ENCODE measurements at places on chromosomes 7 and 10.

- DNase-seq = no peak
Measured at GRCh38 chr7:131527456-131527855, 29.0 kb downstream of the PODXL start.

DNA sequence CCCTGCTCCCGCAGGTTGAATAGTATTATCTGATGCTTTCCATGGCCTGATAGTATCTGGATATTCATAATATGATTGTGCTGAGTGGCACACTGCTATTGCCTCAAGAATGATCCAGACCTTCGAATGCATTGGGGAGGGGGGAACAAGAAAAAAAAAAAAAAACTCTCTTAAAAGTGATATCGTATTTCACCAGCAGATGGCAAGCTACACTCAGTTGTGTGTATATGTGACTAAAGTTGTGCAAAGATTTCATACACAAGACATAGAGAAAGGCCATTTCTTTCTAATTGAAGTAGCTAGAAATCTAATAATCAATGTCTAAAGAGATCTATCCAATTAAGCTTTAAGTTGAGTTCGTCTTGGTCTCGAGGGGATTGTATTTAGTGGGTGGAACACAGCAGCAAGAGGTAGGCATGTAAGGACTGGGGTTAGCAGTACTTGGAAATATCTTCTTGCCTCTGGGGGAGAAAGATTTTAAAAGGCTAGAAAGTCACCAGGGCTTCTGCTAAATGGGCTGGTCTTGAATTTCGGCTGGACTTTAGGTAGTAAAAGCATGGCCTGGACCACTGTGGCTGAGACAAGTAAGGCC lies 15.3 kb downstream of the SFRP4 start:
- DNase-seq = no peak

DNA sequence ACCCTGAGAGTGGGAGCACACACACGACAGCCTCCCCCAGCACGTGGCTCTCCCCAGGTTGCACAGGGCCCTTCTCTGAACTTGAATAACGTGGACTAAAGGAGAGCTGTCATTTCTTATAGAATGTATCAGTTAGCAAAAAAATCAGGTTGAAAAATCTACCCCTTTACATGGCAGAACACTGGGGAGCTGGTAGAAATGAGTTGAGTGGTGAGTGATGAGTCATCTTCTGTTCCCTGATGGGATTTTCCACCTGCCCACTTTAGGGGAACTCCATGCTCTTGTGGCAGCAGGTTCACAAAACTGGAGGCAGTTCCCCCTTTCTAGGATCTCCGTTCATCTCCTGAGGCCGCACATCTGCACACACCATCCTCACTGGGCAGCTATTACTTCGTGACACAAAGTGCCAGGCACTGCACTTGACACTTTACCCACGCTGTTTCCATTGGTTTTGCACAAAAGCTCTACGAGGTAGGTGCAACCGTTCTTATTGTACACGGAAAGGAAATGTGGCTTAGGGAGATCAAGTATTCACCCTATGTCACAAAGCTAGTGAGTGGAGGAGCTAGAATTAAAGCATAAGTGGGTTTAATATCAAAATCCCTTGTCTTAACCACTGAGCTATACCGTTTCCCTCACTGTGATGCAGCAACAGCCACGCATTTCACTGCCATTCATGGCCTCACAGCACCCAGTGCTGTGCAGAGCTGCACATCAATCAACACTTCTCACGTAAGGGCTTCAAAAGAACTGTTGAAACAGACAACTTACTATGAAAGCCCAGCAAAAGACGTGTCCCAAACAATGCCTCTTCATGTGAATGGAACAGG lies 80.2 kb downstream of the RNF216 start:
- no peak for DNase-seq

- DNase-seq = no peak
Measured at GRCh38 chr10:4066581-4067390, 281.8 kb upstream of the KLF6 start.

DNA sequence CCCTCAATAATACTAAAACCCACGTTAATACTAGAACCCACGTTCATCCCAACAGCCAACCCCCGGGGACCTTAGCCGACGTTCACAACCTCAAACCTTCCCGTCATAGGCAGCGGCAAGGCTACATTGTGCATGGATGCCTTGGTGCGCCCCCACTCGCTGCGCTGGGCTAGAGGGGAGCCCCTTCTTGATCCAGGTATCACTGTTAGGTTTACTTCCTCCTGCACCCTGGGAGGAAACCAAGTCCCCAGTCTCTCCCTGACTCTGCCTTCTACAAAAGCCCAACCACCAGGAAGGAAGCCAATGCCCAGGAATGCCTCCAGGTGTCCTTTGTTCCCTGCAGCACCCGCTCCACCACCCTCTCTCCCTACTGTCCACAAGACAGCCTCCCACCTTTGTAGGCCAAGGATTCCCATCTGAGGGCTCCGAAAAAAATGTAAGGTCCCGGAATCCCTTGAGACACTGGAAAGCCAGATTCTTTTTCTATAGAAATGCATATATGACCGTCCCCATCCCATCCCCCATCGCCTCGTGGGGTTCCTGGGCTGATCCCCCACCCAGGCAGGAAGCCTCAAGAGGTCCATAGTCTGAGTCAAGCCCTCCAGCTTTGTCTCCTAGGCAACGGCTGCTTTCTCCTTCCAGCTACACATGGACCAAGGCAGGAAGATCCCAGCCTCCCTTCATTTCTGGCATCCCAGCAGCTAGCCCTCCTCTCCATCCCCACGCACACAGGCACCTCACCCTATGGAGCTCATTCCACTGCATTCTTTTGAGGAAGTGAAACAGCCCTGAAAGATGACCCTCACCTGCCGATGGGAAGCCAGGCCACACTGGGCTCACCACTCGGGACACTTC lies 25.2 kb downstream of the CTBP2 start:
- no peak for DNase-seq

GRCh38 chr10:43054593-43054992 lies 22.3 kb upstream of the RET start:
- peak; percentile 21 for DNase-seq

DNA sequence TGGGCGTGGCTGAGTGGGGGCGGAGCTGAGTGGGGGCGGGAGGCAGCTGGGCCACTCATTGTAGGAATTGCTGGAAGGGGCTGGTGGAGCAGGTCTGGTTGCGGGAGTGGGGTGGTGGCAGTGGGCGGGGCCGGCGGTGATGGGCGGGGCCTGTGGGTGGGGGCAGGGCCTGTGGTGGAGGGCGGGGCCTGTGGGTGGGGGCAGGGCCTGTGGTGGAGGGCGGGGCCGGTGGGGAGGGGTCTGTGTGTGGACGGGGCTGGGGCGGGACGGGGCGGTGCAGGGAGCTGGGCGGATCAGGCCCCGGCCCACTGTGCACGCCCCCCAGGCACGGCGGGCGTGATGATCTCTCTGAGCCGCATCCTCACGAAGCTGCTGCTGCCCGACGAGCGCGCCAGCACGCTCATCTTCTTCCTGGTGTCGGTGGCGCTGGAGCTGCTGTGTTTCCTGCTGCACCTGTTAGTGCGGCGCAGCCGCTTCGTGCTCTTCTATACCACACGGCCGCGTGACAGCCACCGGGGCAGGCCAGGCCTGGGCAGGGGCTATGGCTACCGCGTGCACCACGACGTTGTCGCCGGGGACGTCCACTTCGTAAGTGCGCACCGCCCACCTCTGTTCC lies 14.0 kb downstream of the SLC29A4 start:
- no peak for DNase-seq

DNA sequence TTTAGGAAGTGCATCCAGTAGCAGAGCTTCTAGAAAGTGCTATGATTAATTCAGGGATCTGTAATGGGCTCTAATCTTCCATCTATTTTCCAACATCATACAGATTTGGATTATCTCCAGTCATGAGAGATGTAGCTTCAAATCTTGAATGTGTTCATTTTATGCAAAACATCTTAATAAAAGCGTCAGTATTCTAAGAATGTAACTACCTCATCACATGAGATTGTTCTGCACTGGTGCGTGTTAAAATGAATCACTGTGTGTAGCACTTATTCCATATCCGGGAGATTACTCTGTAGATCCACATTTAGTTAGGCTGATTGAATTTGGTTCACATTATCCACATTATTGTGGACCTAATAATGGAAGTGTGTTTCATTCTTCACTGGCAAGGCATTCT lies 344.9 kb upstream of the CHRM2 start:
- no peak for DNase-seq

- DNase-seq = no peak
Measured at GRCh38 chr7:47411281-47411869, 170.5 kb downstream of the TNS3 start.

DNA sequence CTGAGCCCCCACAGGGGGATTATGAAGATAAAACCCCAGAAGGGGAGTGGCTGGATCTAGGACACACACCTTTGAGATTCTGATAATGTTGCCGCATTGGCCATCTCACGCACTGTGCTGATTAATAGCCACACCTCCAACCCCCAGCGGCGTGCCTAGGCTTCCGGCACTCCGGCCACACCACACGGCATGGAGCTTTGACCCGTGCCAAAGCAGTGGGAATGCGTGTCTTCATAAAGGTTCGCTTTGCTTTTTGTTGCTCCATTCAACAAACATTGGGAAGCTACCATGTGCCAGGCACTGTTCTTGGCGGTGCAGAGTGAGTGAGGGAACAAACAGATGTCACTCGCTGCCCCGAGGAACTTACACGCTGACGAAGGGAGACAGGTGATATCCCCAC lies 117.6 kb downstream of the TCERG1L start:
- DNase-seq = no peak

DNA sequence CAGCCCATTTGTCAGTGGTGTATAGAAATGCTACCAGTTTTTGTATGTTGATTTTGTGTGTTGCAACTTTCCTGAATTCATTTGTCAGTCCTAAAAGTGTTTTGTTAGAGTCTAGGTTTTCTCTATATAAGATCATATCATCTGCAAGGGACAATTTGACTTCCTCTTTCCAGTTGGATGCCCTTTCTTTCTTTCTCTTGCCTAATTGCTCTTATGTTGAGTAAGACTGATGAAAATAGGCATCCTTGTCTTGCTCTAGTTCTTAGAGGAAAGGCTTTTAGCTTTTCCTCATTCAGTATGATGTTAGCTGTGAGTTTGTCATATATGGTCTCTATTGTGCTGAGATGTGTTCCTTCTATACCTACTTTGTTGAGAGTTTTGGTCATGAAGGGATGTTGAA lies 161.7 kb upstream of the TPK1 start:
- no peak for DNase-seq

DNA sequence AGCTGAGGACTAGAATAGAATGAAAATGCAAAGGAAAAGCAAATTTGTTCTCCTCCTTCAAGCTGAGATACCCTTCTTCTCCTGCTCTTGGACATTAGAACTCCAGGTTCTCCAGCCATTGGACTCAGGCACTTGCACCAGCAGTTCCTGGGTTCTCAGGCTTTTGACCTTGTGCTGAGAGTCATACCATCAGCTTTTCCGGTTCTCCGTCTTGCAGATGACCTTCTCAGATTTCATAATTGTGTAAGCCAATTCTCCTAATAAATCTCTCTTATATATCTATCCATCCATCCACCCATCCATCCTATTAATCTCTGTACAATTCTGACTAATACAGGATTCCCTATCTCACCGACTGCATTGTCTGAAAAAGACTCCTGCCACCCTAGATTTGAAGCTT lies 108.3 kb downstream of the AHR start:
- DNase-seq = no peak

DNA sequence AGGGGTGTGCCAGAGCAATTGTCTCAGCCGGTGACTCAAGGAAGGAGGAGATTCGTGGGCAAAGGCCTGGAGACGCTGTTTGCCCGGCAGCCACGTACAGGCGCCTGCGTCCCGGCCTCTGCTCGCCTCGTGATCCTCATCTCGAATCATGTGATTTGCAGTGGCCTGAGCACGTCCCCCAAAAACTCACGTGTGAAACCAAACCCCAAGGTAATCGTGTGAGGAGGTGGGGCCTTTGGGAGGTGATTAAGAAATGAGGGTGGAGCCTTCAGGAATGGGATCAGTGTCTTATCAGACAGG lies 226.8 kb downstream of the TCERG1L start:
- DNase-seq = no peak

DNA sequence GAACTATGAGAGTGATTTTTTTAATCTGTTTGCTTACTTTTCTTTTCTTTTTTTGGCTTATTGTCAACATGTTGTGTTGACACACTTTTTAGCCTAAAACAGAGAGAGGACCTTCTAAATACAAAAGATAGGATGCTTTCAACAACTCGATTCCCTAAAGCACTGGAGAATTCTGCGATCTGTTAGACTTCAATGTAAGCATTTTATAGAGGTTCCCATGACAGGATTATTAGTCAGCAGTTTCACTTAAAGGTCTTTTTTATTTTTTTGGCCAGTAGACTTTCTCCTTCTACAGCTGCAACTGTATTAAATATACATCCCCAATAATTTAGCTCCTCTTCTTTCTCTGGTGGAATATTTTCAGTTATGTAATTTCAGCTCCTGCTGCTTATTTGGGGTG lies 12.7 kb upstream of the NRP1 start:
- DNase-seq = no peak

DNA sequence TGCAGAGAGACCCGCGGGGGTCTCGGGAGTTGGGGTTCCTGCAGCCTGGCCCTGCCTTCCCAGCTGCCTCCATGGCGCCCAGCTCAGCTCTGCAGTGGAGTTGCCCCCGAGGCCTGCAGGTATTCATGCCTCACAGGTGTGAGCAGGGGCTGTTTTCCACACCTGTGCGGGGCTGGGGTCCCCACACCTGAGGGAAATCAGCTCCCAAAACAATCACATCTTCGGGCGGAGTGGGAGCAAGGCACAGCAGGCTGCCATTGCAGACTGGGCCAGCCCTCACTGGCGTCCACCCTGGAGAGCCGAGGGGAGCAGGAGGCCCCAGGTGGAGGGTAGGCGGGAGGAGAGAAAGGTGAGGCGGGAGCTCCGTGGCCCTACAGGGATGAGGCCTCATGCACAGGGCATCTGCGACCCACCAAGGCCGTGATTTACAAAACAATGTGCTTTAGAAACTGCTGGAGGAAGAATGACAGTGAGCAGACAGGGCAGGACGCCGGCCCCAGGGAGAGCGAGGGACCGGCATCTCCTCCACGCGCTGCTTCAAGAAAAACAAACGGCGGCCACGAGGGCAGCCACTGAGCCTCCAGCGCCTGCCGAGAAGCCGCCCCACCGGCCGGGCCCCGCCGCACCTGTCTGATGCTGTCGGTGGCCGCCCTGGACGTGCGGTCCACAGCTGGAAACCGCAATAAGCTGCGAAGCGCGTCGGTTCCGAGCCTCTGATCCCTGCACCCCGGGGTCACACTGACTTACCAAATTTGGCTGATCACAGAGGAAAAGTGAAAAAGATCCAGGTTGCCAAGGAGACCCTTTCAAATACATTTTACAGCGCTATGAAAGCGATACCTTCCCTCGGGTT lies 53.0 kb upstream of the PDGFA start:
- DNase-seq = no peak

GRCh38 chr10:12508165-12508564 lies 158.8 kb downstream of the CAMK1D start:
- DNase-seq = no peak

DNA sequence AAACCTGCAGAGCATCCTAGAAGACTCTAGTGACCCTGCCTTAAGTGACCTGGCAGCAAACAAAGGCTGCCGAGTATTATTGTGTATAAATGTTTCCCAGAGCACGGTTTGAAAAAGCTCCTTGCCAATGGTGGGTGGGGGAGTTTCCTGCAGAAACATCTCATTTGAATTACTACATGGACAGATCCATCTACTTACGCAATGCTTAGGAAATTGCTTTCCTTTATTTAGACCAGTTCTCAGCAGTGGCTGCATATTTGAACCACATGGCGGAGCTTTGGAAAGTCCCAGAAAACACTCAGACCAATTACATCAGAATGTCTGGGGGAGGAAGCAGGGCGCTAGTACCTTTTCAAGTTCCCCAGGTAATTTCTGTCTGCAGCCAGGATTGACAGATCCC lies 560.9 kb downstream of the SDK1 start:
- DNase-seq = no peak

Measured in dorsolateral prefrontal cortex (tissue), 122 donors.